ENCODE measurements at places on chromosomes 6 and 20. TPM values are rescaled to one million over a fixed set of nuclear protein-coding genes. Genes with fewer than 3 reads are reported as not detected.

The NOL7 gene
- 356 TPM for total RNA-seq

The TRIM31 gene
- total RNA-seq, result not detected

The THEMIS gene
- total RNA-seq, result not detected

The NDRG3 gene
- 9.9 TPM for total RNA-seq

The SALL4 gene
- total RNA-seq, result 0.86 TPM

The MAP3K4 gene
- total RNA-seq, result 49.7 TPM

The TRDN gene
- total RNA-seq, result not detected

The SUPT3H gene
- total RNA-seq, result 35.8 TPM

The KCNB1 gene
- not detected for total RNA-seq

The CD93 gene
- under 0.01 TPM for total RNA-seq

The MKKS gene
- total RNA-seq, result 7.1 TPM

The TSHZ2 gene
- total RNA-seq, result 1.3 TPM

The CCDC170 gene
- total RNA-seq, result not detected

The CDH26 gene
- 0.29 TPM for total RNA-seq

The ZNF311 gene
- total RNA-seq, result 0.74 TPM

The PLEKHG1 gene
- total RNA-seq, result 2.8 TPM

The TMEM170B gene
- total RNA-seq, result 5.2 TPM

The LPIN3 gene
- total RNA-seq, result not detected

The HLA-DQA1 gene
- total RNA-seq, result 0.40 TPM

The PPARD gene
- 5.6 TPM for total RNA-seq

The FKBP1C gene
- total RNA-seq, result 0.21 TPM

The HTR1B gene
- total RNA-seq, result not detected

The DEFB118 gene
- not detected for total RNA-seq

The ZNF165 gene
- 0.71 TPM for total RNA-seq

The COL20A1 gene
- 1.3 TPM for total RNA-seq

The SPAG4 gene
- 0.17 TPM for total RNA-seq

The FHL5 gene
- not detected for total RNA-seq

The DEFB124 gene
- total RNA-seq, result not detected

The LKAAEAR1 gene
- total RNA-seq, result not detected

The IL17F gene
- not detected for total RNA-seq

The C6orf15 gene
- not detected for total RNA-seq

The HCK gene
- 0.15 TPM for total RNA-seq

The BPIFB4 gene
- total RNA-seq, result not detected

The PPP1R14C gene
- 17.5 TPM for total RNA-seq

The TBP gene
- 36.7 TPM for total RNA-seq

The ZC3H12D gene
- 0.30 TPM for total RNA-seq

The LAMA2 gene
- total RNA-seq, result 0.65 TPM

The BTN1A1 gene
- not detected for total RNA-seq

The ADAM33 gene
- total RNA-seq, result not detected

The TCP11 gene
- 0.06 TPM for total RNA-seq

The ANKRD6 gene
- total RNA-seq, result 4.1 TPM

The PKIB gene
- total RNA-seq, result 23.7 TPM

The TFAP2D gene
- total RNA-seq, result not detected

The LRFN2 gene
- total RNA-seq, result not detected

The PRRT1 gene
- total RNA-seq, result not detected

The GSTA4 gene
- total RNA-seq, result 17.4 TPM

The FAM83C gene
- total RNA-seq, result not detected

The LZTS3 gene
- 3.2 TPM for total RNA-seq

The SLC17A9 gene
- total RNA-seq, result 0.91 TPM

The VWA7 gene
- 0.34 TPM for total RNA-seq

The SNPH gene
- total RNA-seq, result 3.0 TPM

The MACROD2 gene
- total RNA-seq, result 0.51 TPM

The CST5 gene
- total RNA-seq, result not detected

The HSPA1L gene
- total RNA-seq, result 0.80 TPM

The ENPP5 gene
- 2.5 TPM for total RNA-seq

The TLDC2 gene
- total RNA-seq, result not detected

Data from Daoy (cell line).